Stomach (tissue), 19 donors: ENCODE measurements at places on chromosomes 2 and 18. TPM values are rescaled to one million over a fixed set of nuclear protein-coding genes. Genes with fewer than 3 reads are reported as not detected.

GRCh38 chr18:77077401-77077800 lies 55.2 kb downstream of the MBP start:
- no peak for DNase-seq

- DNase-seq = peak; percentile 45
Observed at GRCh38 chr2:152550386-152550785, 166.9 kb downstream of the PRPF40A start.

DNA sequence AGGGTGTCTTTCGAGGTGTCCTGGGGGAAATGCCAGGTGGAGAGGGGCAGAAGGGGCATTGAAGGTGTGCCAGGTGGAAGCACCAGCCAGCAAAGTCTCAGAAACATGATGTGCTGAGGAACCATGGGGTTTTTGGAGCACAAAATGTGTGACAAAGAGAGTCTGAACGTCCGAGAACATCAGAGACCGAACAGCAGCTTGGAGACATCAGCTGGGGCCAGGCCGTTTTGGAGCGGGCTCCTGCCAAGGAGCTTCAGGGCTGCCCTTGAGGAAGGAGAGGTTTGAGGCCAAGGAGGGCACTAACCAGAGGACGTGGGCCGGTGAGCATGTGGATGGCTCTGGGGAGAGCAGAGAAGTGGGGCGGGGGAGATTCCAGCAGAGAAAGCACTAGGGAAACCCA lies 5.3 kb upstream of the MBP start:
- no peak for DNase-seq

DNA sequence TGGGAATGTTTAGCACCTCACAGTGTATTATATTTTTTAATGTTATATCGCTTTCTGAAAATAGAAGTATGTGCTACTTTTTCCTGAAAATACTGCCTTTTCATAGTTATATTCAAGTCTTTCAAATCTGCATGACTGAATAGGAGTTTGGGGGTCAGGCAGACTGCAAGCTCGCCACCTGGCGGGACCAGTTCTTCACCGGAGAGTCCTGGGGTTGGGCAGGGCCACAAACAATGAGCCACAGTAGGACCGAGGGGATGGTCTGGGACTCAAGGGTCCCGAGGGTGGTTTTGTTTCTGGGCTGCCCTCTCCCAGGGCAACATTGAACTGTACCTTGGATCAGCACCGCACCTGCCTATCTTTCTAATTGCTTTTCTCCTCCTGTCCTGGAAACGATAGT lies 70.6 kb downstream of the VWA3B start:
- peak; percentile 42 for DNase-seq

DNA sequence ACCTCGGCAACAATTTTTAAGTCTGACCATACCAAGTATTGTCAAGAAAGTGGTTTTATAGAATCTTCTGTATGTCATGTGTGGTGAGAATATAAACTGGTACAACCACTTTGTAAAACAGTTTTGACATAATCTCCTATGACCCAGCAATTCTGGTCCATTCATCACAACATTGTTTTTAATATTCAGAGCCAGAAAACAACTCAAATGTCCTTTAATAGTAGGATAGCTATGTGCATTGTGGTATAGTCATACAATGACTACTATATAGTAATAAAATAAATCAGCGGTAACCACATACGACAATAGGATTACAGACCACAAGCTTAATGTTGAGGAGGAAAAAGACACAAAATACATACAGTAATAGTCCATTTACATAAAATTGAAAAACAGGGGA lies 175.2 kb upstream of the SPATS2L start:
- DNase-seq = no peak

GRCh38 chr2:174800436-174801205 lies 36.3 kb upstream of the CHRNA1 start:
- DNase-seq = no peak

GRCh38 chr2:231068525-231069222 lies 12.0 kb downstream of the PSMD1 start:
- no peak for DNase-seq

GRCh38 chr18:54626779-54627178 lies 35.7 kb downstream of the DYNAP start:
- DNase-seq = no peak

DNA sequence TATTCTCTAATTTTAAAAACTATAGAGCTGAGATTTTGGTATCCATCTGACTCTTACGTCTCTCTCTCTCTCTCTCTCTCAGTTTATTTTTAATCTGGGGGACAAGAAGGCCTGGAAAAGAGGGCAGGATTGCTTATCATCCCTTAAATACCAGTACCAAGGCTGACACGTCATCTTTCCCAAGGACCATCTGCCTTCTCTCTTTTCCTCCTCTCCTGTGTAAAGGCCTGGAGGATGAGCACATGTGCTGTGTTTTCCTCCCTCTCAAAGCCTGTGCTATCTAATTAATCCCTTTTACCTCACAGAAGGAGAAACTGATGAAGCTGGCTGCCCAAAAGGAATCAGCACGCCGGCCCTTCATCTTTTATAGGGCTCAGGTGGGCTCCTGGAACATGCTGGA lies 7.3 kb downstream of the IL37 start:
- no peak for DNase-seq

GRCh38 chr2:160245614-160246155 lies 45.6 kb upstream of the ITGB6 start:
- DNase-seq = no peak

GRCh38 chr18:79786786-79787526 lies 10.8 kb upstream of the KCNG2 start:
- DNase-seq = no peak

- peak; percentile 50 for DNase-seq
Observed at GRCh38 chr2:27960237-27960912, 69.8 kb downstream of the BABAM2 start.

DNA sequence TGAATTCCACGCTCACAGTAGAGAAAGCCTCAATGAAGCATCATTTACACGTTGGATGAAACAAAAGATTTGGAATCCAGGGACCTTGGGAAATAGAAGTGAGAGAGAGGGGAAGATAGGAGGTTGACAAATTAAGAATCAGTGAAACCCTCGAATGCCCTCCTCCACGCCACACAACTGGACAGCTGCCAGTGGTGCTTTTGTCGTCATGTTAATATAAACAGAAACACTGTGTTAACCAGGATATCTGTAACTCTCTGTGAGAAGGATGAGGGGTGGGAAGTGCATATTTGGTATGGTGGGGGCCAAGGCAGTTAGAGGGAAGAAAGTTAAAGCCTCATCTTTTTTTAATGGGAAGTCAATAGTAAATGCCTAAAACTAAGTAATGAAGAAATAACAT lies 108.7 kb downstream of the GFPT1 start:
- DNase-seq = no peak

- DNase-seq = no peak
Observed at GRCh38 chr2:104736026-104736425, 117.9 kb upstream of the POU3F3 start.

- no peak for DNase-seq
Observed at GRCh38 chr2:240631548-240632305, 6.4 kb downstream of the GPR35 start.

DNA sequence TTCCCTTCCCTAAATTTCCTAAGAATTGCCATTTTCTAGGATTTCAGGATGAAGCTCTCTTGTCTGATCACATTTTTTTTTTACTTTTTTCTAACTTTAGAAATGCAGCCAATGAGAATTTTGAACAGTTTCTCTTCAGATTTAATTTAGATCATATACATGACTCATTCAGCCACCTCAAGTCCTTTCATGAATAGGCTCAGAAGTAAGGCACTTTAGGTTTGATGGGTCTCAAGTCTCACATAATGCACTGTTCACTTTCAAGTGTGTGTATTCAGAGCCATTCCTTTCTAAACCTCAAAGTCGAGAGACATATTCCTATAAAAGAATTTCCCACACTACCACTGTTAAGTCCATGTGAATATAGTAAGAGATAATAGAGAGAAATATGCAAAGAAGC lies 614.1 kb upstream of the VRK2 start:
- DNase-seq = no peak

- no peak for DNase-seq
Observed at GRCh38 chr2:178110681-178111080, 1.6 kb upstream of the RBM45 start.

GRCh38 chr2:42618972-42619371 lies 50.5 kb downstream of the MTA3 start:
- DNase-seq = no peak

DNA sequence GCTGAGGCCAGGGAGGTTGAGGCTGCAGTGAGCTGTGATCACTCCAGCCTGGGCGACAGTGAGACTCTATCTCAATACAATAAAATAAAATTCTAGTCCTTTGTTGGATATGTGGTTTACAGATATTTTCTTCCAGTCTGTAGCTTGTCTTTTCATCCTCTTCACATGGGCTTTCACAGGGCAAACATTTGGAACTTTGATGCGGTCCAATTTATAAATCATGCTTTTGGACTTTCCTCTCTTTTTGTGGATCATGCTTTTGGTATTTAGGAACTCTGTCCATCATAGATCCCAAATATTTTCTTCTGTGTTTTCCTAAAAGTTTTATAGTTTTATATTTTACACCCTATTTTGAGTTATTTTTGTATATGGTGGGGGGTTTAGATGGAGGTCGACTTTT lies 14.9 kb downstream of the RAB10 start:
- no peak for DNase-seq

- DNase-seq = no peak
Observed at GRCh38 chr2:234806818-234807217, 145.0 kb upstream of the SH3BP4 start.

DNA sequence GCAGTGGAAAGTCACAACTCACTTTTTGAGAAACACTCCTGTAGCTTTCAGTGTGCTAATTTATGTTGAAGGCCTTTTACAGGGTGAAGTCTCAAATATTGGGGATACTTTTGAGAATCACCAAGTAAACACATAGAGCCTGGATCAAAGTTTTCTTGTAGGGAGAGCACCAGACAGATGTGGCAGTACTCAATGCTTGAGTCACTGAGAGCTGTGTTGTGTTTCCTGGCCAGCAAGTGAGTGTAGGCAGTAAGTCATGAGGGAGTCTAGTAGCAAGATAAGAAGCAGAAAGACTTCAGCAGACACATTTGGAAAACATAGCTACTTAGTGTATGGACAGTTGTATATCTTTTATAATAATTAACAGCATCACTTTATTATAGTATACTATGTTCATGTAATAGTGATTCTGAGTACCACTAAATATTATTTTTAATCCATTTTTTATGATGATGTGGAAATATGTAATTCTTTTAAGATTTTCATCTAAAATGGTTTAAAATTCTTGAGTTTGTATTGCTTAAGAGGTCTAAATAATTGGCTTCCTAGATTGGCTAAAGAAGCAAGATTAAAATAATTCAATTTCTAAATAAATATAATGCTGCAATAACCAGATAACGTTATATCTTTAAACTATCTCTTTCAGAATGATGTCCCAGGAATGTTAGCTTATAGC lies 12.8 kb downstream of the PSMD1 start:
- DNase-seq = no peak

GRCh38 chr2:12504443-12504842 lies 212.3 kb upstream of the TRIB2 start:
- DNase-seq = no peak

GRCh38 chr2:96665083-96665569 lies 22.6 kb downstream of the FER1L5 start:
- no peak for DNase-seq

- DNase-seq = no peak
Observed at GRCh38 chr2:180456801-180457200, 449.7 kb upstream of the CWC22 start.

DNA sequence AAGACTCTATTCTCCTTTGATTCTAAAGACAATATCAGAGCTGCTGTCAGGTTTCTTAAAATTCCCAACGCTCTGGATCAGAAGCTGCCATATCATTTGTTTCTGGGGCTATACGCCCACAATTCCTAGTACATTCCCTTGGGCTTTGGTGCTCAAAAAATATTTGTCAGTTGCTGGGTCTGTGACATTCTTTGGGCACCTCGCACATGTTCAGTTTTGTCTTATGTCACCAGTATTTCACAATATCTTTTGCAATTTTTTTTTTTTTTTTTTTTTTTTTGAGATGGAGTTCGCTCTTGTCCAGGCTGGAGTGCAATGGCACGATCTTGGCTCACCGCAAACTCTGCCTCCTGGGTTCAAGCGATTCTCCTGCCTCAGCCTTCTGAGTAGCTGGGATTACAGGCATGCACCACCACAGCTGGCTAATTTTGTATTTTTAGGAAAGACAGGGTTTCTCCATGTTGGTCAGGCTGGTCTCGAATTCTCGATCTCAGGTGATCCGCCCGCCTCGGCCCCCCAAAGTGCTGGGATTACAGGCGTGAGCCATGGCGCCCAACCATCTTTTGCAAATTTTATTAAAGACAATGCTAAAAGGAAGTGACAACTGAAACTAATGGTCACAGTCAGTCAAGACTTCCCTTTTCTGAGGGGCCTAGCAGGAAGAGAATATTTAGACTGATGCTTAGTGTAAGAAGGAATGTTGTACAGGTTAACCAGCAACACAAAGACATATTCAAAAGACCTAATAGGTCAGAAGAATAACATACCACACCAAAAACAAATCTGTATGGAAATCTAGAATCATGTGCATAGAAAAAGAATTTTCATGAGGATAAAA lies 6.8 kb downstream of the ZNF397 start:
- DNase-seq = no peak

- DNase-seq = no peak
Observed at GRCh38 chr2:224405412-224405811, 3.5 kb upstream of the FAM124B start.

- no peak for DNase-seq
Observed at GRCh38 chr2:225086915-225087314, 44.6 kb upstream of the DOCK10 start.

- DNase-seq = no peak
Observed at GRCh38 chr2:98541906-98542305, 66.4 kb downstream of the COA5 start.

- peak; percentile 30 for DNase-seq
Observed at GRCh38 chr2:222239945-222240675, 58.7 kb downstream of the PAX3 start.

GRCh38 chr2:28754321-28754720 lies 2.7 kb downstream of the PPP1CB start:
- DNase-seq = no peak

GRCh38 chr18:79914614-79915160 lies 36.8 kb downstream of the SLC66A2 start:
- DNase-seq = no peak

GRCh38 chr2:159973325-159973724 lies 89.1 kb downstream of the PLA2R1 start:
- no peak for DNase-seq

IL1R2 gene
- polyA plus RNA-seq = 111 TPM

UGT1A4 gene
- polyA plus RNA-seq = not detected

ABCG5 gene
- not detected for polyA plus RNA-seq

HMSD gene
- polyA plus RNA-seq = 0.19 TPM

RUFY4 gene
- polyA plus RNA-seq = 0.12 TPM

GPR45 gene
- not detected for polyA plus RNA-seq

TXNDC2 gene
- not detected for polyA plus RNA-seq

ALK gene
- polyA plus RNA-seq = not detected

FBXO15 gene
- polyA plus RNA-seq = 0.75 TPM

LINC00305 gene
- not detected for polyA plus RNA-seq

VRK2 gene
- 10.5 TPM for polyA plus RNA-seq

INPP4A gene
- 1.5 TPM for polyA plus RNA-seq

POTEC gene
- polyA plus RNA-seq = not detected

MEIS1 gene
- polyA plus RNA-seq = 9.8 TPM

LIPG gene
- 2.9 TPM for polyA plus RNA-seq
